Stimulated activated CD8-positive, alpha-beta memory T cell treated with anti-CD3 and anti-CD28 coated beads, Interleukin-7, amount 100 ng/mL, for 1 hour (primary cell): ENCODE measurements at places on chromosomes 3 and 15.

DNA sequence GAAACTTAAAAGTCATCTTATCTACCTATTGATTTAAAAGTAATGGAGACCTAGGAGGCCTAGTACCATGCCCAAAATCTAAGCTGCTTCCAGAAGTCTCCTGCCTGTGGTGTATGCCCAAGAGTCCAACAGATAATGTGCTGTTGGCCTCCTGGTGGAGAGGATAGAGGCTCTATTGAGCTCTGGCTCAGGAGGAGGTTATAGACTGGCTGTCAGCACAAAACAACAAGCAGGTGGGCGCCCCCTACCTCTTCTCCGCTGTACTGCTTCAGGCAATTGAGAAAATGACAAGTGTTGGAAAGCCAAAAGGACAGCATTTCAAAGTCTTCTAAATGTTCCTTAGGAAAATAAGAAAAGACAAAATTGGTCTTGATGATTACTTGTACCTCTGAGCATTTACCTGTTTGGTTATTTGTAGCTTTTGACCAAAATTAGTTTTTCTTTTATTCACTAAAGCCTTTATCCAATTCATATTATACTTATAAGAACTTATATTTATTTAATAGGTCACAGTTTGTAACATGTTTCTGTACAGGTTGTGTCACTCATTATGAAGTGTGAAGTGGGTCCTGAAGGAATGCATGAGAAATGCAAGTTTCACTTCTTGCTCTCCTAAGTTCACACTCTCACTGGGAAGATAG lies 17.2 kb upstream of the GNB5 start:
- peak; percentile 59 for DNase-seq

DNA sequence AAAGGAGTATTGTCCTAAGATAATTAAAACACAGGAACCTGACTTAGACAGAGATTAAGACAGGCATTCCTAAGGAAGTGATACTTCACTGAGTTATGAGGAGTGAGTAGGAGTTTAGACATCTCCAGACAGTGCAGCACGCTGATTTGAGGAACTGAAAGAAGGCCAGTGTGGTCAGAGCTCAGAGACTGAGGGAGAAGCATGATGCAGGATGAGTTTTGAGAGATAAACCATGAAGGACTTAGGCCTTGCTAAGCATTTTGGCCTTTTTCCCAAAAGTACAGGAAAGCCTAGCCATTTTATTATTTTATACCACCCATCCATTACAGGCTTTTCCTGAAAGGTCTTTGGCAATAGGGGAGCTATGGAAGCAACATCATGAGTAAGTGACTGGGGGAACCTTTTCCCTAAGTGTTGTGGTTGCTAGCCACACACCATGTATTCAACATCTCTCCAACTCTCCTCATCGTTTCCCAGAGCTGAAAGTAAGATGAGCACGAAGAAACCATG lies 375.6 kb upstream of the TPRG1 start:
- no peak for DNase-seq

DNA sequence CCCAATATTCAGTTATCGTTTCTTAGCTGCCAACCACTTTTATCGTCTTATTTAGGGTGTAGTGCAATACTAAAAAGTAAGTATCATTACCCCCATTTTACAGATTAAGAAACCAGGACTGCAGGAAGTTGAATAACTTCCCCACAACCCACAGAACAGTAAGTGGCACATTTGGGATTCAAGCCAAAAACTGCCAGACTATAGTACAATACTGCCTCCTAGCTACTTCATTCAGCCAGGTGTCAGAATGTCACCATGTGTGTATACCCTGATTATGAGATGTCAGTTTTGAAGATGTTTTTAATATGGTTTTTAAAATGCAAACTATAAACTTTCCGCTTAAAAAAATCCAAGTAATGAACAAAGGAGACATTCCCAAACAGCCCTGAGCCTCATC lies 74.2 kb upstream of the PROK2 start:
- DNase-seq = no peak

GRCh38 chr3:61331929-61332552 lies 80.8 kb upstream of the FHIT start:
- DNase-seq = no peak

GRCh38 chr3:2838546-2839157 lies 271.5 kb downstream of the IL5RA start:
- no peak for DNase-seq

DNA sequence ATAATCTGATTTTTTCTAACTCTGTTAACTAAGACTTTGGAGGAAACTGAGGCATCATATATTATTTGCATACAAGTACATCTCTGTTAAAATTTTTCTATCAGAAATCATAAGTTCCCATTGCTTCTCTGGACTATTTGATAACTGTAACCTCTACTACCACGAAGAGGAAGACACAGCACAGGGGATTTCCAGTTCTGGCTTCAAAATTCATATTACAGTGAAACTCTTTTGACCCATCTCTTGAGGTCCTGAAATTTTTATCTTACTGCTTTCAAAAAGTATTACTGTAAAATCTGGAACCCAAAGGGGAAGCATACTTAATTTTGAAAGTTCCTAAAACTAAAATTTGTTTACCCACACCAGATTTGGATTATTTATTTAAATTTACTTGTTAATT lies 4.2 kb downstream of the PLSCR1 start:
- no peak for DNase-seq

- DNase-seq = no peak
Observed at GRCh38 chr3:161672478-161672877, 175.9 kb downstream of the OTOL1 start.

DNA sequence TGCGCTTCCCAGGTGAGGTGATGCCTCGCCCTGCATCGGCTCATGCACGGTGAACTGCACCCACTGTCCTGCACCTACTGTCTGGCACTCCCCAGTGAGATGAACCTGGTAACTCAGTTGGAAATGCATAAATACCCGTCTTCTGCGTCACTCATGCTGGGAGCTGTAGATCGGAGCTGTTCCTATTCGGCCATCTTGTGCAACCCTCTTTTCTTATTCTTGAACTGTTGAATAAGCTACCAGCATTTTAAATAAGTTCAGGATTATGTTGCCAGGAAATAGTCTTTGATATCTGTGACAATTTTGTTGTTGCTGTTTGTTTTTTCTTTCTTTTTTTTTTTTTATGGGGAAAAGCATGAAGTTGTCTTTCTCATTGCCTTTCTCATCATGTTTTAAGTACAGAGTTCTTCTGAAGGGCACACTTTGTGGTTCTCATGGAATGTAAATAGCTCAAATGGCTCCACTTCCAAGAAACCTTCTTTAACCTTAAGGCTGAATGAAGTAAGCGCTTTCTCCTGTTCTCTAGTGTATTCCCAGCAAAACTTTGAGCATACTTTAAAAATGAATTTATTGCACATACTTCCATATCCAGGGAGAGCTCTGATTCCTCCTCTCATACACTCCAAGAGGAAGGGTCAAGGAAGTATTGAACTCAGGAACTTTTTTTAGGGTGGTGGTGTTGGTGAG lies 468.0 kb upstream of the TBL1XR1 start:
- DNase-seq = no peak

DNA sequence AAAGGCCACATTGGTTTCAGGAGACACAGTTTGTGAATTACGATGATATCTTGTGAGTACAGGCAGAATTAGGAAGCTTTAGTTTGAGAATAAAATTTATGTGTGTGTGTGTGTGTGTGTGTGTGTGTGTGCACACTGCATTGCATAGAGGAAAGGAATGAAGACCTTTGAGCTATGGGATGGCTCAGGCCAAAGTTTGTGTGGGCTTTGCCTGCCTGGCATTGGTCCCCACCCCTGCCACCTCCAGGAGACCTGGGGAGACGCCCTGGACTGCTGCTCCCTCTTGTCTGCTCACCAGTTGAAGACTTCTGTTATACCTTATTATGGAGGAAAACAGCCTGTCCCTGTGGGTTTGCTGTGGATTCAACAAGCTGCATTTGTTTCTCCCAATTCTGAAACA lies 37.2 kb downstream of the TIGIT start:
- no peak for DNase-seq

GRCh38 chr3:78497767-78498166 lies 1270.0 kb downstream of the ROBO1 start:
- no peak for DNase-seq

GRCh38 chr3:12894629-12895028 lies 53.3 kb upstream of the RPL32 start:
- DNase-seq = no peak

DNA sequence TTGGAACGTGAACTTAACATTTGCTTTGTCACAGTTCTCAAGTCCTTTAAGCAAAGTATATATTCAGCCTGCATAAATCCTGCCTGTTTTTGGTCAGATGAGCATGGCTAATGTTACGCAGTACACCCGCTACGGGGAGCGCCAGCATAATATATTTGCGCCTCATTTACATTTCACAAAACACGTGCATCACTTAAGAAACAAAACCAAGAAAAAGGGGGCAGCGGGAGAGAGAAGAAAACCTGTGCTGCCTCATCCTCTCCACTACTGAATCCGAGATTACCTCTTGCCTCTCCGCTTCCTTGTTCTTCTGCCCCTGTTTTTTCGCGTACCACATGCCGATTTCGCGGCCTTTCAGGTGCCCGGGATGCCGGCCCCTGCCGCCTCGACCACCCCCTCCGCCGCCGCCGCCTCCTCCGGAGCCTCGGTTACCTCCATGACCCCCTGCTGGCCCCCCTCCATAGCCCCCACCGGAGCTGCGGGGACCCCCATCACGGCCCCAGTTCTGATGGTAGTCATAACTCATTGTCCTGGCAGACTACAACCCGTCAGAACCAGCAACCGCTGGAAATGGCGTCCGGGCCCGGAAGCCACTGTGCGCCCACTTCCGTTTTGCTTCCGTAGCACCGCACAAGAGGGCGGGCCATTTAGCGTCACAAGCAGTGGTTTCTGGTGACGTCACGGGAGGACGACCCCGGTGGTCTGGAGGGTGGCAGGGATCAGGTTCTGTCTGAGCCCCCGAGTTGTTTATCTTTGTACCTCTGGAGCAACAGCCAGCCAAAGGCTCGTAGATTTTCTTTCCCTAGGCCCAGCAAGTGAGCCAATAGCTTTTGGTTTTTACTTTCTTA lies at the start of gene DHX36:
Gene DHX36 (minus strand): TSS at position 597 of the 848 bp plus-strand sequence. CDS start 71 bp downstream, at position 526.
- DNase-seq = peak; percentile 85

- no peak for DNase-seq
Observed at GRCh38 chr15:29903785-29904464, 81.7 kb upstream of the TJP1 start.

GRCh38 chr3:149393345-149394160 lies 16.1 kb upstream of the TM4SF1 start:
- DNase-seq = no peak

GRCh38 chr3:38604246-38604645 lies 45.2 kb downstream of the SCN5A start:
- no peak for DNase-seq

GRCh38 chr15:53675832-53676231 lies 83.6 kb downstream of the WDR72 start:
- no peak for DNase-seq

- DNase-seq = no peak
Observed at GRCh38 chr3:72311425-72311824, 526.5 kb upstream of the PROK2 start.

DNA sequence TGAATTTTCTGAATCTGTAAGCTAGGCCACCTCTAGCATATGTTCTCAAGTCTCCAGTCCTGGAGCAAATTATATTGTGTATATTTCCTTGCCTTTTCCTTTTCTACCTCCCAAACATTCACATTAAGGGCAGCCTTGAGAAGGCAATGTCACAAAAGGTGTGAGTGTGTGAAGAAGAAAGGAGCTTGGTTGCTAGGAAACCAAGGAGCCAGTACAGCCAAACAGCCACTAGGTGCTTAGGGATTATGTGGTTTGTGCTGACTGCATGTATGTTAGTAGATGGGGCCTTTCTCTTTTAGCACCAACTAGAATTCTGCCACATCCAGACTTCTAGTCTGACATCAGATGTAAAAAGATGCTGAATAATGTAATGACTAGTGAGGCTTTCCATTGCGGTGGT lies 118.8 kb upstream of the DAZL start:
- no peak for DNase-seq

DNA sequence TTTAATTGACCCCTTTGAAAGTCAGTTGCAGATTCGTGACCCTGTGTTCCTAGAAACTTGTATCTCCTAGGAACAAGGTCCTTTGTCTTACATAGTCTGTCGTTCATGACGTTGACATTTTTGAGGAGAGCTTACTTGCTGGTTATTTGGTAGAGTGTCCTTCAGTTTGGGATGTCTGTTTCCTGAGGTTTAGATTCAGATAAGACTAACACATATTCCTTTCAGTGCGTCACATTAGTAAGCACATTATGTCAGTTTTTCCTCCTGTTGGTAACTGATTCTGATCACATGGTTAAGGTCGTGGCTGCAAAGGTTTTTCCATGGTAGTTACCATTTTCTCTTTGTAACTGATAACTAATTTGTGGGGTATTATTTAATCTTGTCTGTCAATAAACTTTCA lies 80.8 kb downstream of the PCCB start:
- no peak for DNase-seq

- DNase-seq = no peak
Observed at GRCh38 chr15:39461536-39462130, 119.2 kb upstream of the THBS1 start.

DNA sequence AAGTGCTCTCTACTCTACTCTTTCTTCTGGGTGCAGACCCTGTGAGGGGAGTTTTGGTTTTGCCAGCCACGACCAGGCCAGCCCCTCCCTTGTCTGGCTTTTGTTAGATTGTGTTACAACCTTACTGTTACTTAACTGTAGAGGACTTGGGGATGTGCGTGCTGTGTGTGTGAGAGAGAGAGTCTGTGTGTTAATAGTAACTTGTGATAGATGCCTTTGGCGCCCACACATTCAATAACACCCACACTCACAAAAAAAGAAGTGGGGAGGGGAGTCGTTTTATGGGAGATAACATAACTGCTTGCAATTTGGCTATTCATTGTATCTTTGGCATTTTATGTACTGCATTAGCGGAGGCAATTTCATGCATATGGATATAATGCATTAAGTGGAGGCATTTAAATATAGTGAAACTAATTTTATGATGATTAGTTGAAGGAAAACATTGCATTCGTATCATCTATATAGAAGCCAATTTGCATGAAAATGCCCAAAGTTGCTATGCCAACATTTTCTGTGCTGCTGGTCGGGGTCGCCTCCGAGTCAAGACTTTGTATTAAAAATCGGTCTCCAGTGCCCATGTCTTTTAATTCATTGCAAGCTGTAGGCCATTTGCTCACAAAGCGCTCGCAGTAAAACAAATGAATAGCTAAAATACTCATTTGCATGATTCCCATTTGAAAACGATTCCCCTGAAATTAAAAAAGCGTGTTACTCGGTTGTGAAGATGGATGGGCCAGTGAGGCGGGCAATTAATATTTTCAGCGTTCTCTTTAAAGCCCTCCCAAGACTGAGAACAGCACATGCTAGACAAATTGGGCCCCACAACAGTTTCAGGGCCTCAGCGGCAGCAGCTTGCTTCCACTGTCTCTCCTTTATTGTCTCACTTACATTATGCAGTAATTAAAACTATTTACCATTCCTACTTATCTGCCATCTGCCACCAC lies 158.5 kb upstream of the SMAD3 start:
- DNase-seq = no peak

DNA sequence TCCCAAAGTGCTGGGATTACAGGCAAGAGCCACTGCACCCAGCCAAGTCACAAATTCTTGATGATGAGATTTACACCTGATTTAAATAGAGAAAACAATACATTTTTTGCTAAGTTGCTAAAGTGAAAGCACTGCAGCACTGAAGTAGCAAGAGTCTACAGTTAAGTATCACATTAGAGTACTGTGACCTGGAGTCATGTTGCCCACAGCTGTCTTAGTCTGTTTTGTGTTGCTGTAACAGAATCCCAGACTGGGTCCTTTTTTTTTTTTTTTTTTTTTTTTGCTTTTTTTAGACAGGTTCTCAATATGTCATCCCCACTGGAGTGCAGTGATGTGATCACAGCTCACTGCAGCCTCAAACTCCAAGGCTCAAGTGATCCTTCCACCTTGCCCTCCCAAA lies 23.2 kb upstream of the GNB4 start:
- DNase-seq = no peak
